Right ventricle myocardium inferior (tissue), 1 donor: ENCODE measurements at places on chromosomes 7 and 10. TPM values are rescaled to one million over a fixed set of nuclear protein-coding genes. Genes with fewer than 3 reads are reported as not detected.

DNA sequence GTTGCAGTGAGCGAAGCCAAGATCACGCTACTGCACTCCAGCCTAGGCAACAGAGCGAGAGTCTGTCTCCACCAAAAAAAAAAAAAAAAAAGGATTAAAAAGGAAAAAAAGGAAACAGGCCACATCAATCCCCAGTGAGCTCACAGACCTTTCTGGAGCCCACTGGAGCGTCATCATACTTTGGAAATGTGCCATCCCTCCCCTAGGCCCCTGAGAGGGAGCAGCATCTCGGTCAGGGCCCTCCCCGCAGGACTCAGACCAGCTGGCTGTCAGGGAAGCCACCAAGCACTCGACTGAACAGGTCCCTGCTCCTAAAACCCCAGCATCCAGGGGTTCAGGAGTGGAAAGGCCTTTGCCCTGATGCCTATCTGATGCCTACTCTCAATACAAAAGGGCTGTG lies 97.9 kb upstream of the SH2B2 start:
- no peak for DNase-seq

DNA sequence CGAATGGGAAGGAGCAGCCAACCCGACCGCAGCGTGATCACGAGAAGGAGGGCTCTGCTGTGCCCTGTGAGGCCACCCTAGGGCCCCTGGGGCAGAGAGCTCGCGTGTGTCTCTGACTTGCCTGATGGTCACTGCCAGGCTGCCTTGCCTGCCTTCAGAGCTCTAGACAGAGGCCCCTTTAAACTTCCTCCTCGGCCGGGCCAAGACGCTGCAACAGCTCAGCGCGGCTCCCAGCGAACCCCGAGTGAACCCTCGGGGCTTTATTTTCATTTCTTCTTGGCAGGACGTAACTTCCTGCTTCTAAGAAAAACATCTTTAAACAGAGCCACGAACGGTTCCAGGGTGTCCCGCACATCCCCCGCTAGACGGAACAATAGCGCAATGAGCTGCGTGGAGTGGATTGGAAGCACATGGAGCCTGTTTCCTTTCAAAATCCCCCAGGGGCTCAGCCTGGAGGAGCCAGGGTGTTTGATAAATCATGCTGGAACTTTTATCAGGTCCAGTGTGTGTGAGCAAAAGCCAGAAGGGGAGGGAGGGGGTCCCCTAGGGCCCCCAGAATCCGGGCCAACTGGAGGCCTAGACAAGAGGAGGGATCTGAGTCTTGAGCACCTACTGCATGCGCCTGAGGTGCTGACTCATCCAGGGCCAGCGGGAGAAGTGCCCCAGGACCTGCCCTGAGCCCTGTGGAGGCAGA lies 134.1 kb upstream of the GDF10 start:
- peak; percentile 83 for DNase-seq

GRCh38 chr10:87860816-87861403 lies 2.4 kb downstream of the KLLN start:
- no peak for DNase-seq

- DNase-seq = no peak
Observed at GRCh38 chr7:159103382-159104187, 41.1 kb downstream of the VIPR2 start.

The PDGFA gene
- 37.2 TPM for total RNA-seq

The SEMA3C gene
- 67.8 TPM for total RNA-seq
